MV-4-11 (cell line): ENCODE measurements at places on chromosomes 12 and 14.

DNA sequence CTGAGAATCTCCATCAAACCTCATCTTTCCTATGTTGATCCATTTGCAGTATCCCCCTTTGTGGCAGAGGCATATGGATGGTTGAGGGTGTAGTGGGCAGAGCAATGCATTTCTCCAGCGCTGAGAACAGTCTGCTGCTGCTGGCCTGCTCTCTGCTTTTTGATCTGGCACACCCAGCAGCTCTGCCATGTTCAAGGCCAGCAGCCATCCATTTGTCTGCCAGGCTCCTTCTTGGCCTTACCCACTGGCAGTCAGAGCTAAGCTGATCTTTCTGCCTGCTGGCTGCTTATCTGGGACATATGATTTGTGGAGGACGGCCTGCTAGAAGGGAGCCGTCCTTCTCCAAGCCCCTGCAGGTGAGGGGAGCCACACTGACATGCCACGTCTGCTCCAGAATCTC lies 17.0 kb downstream of the NPC2 start:
- no peak for DNase-seq

GRCh38 chr14:24870949-24871701 lies 178.8 kb downstream of the STXBP6 start:
- no peak for DNase-seq

DNA sequence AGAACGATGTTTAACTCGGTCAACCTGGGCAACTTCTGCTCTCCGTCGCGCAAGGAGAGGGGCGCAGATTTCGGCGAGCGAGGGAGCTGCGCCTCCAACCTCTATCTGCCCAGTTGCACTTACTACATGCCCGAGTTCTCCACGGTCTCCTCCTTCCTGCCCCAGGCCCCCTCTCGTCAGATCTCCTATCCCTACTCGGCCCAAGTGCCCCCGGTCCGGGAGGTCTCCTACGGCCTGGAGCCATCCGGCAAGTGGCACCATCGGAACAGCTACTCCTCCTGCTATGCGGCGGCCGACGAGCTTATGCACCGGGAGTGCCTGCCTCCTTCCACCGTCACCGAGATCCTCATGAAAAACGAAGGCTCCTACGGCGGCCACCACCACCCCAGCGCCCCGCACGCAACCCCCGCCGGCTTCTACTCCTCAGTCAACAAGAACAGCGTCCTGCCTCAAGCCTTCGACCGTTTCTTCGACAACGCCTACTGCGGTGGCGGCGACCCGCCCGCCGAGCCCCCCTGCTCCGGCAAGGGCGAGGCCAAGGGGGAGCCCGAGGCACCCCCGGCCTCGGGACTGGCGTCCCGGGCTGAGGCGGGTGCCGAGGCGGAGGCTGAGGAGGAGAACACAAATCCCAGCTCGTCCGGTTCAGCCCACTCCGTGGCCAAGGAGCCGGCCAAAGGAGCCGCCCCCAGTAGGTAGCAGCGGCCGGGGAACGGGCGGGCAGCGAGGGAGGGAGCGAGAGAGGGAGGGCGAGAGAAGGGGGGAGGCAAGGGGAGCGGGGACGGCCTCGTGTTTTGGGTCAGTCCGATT lies 513 bp downstream of the HOXC11 start:
- no peak for DNase-seq

DNA sequence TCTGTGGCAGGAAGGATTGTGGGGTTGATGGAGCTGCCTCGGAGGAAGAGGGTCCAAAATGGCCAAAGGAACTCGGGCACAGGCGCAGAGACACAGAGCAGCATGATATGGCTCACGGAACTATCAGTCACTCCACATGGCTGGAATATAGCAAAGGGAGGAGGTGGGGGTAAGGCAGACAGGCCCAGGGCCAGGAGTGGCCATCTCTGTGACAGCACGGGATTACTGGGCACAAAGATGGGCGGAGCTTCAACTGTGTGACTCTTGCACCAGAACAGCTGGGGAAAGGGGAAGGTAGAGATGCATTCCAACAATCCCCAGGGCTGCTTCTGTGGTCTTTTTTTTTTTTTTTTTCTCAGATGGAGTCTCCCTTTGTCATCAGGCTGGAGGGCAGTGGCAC lies 24.8 kb upstream of the EML1 start:
- DNase-seq = peak; percentile 56

- no peak for DNase-seq
Observed at GRCh38 chr12:120836114-120836684, 68.0 kb downstream of the SPPL3 start.

GRCh38 chr14:76305268-76305826 lies 70.6 kb upstream of the ESRRB start:
- DNase-seq = no peak

DNA sequence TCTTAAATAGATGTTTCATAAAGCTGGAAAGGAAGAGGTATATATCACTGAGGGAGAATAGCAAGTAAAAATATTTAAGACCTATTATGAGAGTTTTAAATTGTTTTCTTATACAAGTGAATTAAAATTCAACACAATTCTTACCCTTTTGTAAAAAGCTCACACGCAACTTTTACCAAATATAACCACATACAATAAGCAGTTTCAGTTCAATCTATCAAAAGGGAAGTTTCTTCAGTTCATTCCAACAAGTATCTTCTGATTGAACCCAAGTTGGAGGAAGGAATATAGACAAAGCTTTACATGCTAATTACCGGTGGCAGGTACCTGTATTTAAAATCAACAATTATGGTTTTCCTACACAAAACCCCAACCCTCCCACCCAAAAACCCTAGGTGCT lies 41.1 kb downstream of the GTF2A1 start:
- DNase-seq = peak; percentile 57

GRCh38 chr14:81401420-81402122 lies 1.4 kb upstream of the STON2 start:
- DNase-seq = peak; percentile 97

GRCh38 chr14:40222996-40223395 lies 790.8 kb upstream of the FBXO33 start:
- no peak for DNase-seq

DNA sequence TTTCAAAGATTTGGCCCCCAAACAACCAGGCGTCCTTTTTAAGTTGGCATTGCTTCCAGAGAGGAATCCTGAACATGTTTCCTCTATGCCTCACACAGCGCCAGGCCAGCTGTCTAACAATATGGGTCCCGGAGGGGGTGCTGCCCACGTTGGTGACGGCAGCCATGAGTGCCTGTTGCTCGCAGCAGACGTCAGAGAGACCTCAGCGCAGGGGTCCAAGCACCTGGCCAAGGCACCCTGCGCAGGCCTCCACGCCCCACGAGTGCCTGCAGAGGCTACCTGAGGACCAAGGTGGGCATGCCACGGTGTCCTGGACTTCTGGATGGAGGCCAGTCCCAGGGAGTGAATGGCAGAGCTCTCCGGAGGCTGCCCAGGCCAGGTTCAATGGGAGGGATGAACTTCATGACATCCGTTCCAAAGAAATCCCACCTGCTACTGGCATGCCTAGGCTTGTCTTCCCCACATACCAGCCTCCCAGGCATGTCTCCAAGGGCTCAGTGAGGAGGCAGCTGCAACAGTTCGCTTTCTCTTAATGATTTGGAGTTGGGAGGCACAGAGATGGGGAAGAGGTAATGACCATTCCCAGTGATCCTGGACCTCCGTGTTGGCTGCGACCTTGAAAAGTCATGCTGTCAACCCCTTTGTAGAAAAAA lies 11.6 kb upstream of the FOXN3 start:
- DNase-seq = no peak

DNA sequence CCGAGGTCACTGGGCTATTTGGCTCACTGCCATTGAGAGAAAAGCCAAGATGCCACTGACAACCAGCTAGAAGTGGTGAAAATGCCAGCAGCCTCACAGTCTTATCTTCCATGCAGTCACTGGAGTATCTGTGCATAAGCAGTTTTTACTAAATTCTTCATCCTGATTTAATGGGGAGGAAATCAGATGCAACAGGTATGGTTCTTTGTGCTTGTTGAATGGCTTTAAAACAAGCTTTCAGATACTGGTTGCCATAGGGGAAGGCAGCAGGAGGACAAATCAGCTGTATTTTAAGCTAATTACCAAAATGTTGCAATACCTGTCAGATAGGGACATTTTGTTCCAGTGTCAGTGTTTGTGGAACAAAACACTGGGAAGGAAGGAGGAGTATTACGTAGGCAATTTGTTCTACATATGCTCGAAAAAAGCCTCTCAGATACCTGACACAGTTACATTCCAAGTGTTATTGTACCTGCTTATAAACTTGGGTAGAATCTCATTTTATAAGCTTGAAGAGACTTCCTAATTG lies 54.1 kb upstream of the ARHGAP5 start:
- no peak for DNase-seq

- DNase-seq = no peak
Observed at GRCh38 chr12:4787965-4788364, 67.8 kb downstream of the GALNT8 start.
